ENCODE measurements at places on chromosomes 6 and 20.

DNA sequence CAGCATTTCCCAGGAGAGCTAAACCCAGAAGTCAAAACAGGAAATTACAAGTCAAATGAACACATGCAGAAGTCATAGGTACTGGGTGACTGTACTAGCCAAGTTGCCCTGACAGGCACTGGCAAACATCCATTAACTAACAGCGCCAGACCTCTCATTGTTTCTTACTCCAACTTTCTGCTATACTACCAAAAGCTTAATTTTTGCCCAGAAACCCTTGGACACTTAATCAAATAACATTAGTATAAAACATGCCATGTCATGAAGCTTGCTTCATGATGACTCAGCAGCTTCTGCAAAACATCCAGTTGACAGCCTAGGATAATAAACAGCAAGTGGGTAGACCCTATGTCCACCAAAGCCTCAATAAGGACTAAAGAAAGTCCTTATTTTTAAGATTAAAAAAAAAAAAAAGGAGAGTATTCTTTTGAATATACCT lies 3.5 kb downstream of the NUP153 start:
- DNase-seq = peak; percentile 80

GRCh38 chr6:106539936-106540335 lies 89.4 kb downstream of the RTN4IP1 start:
- no peak for DNase-seq

DNA sequence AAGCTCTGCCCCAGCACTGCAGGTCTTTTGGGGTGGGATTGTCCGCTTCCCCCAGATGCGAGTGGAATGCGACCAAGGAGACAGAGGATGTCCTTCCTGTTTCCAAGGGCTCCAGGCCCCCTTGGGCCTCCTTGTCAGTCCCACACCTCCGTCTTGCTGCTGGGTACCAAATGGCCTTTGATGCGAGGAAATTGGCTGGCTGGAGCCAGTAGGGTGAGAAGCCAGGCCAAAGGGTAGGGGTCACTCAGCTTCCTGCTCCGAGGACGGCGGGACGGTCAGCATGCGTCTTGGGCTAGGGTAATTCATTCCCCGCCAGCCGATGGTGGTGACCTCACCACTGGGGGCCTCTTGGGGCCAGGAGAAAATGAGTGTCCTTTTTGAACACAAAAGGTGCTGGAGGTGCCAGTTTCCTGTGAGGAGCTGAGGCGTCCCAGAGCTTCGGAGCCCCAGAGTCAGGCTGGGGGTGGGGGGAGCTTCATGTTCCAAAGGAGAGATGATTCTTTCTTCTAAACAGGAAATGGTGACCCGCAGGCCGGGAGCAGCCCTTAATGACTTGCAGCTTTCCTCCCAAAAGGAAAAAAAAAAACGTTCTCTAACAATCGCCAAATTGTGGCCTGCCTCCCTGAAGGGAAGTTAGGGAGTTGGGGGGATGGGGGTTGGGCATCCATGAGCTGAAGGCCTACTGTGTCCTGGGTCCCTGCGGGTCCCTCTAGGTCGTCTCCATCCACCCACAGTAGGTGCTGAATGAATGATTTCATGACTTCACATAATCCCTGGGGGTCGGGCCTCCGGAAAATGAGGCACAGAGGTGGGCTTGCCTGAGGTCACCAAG lies 6.7 kb downstream of the SNAI1 start:
- DNase-seq = peak; percentile 75

GRCh38 chr20:23207826-23208540 lies 121.9 kb upstream of the CD93 start:
- DNase-seq = no peak

- no peak for DNase-seq
Measured at GRCh38 chr20:2798814-2799213, 1.6 kb downstream of the CPXM1 start.

GRCh38 chr6:113651120-113651519 lies 206.0 kb upstream of the MARCKS start:
- no peak for DNase-seq

- DNase-seq = peak; percentile 82
Measured at GRCh38 chr6:3911614-3912336, 62.6 kb downstream of the FAM50B start.

GRCh38 chr6:169803816-169804340 lies 52.5 kb downstream of the ERMARD start:
- no peak for DNase-seq

DNA sequence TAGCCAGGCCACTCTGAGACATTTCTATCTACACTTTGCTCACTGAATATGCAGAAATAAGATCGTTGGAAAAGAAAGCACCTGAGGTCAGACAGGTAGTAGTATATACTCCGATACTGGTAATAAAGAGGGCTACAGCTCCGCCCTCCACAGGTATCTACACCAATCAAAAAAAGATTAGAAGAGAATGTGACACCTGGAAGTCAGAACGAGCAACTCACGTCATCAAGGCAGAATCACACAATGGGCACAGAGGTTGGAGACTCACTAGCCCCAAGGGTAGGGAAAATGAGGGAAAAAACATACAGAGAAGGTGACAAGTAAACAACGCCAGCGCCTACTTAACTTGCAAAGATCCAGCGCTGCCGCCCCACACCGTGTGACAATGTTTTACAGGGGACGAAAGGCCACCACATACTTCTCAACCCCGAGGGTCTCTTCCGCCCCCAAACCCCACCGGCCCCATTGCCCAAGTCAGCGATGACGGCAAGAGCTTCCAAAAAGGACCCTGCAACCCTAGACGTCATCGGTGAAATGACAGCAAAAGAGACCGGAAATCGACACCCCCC lies 653 bp downstream of the LMBRD1 start:
- DNase-seq = no peak

GRCh38 chr20:52589251-52589812 lies 382.8 kb upstream of the TSHZ2 start:
- no peak for DNase-seq

DNA sequence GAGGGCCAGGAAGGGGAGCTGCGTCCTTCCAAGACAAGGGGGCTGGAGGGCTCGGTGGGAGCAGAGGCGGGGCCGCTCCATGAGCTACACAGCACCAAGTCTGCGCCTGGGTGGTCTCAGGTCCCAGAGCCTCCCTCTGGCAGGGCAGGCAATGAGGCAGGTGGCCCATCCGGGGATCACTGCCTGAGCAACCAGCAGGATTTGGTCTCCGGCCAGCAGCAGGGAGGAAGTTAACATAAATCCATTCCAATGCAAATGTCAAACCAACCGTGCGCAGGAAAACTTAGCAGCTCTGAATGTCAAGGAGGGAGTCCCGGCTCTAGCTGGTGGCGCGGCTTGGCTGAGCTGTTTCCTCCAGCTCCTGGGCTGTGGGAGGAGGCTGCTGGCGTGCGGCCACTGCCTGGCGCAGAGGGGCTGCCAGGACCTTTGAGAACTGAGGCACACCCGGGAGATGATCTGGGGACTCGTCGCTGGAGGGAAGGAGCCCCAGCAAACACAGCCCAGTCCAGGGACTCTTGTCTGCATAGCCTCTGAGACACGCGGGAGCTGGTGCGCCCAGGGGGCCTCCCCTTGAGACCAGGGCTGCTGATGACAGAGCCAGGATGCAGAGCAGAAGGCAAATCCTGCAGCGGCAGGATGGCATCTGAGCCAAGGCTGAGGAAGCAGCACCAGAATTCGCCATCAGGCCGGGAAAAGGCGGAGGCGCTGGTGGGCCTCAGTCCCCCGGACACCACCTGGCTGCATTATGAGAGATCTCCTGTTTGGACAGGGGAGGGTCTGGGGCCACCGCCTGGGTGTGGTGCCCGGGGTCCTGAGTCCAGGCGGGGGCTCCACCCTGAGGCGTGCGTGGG lies 33.1 kb upstream of the CHRNA4 start:
- DNase-seq = no peak

DNA sequence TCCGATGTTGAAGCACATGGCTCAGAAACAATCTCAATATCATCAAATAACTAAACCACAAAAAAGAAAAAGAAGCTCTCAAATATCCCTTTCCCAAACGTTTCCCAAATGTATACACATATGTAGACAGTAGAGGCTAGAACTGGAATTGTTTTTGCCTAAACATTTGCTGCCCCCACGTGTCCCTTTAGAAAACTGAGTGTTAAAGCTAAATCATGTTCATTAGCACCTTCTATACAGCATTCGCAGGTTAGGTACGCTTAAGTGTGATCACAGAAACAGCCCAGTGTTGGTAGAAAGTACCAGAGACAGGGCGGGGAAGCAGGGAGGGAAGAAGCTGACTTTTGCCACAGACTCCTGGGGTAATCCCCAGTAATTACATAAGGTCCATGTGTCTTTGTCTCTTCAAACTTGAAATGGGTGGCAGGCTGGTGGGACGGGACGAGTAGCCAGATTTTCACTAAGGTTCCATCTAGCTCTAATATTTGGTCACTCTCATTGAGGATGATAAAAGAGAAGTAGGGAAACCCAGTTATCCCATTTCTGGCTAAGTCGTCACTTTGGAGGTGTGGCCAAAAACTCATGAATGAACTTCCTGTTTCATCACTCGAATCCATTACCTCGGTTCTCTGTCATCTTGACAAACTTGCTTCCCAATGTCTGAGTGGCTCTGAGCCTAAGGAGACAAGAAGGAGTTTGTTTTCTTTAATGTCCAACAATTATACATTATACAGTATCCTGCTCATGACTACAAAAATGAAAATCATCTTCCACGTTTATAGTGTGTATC lies 15.0 kb upstream of the TFAP2A start:
- no peak for DNase-seq

Measured in HFFc6 (cell line).